ENCODE measurements at places on chromosomes 6 and 20. TPM values are rescaled to one million over a fixed set of nuclear protein-coding genes. Genes with fewer than 3 reads are reported as not detected.

DNA sequence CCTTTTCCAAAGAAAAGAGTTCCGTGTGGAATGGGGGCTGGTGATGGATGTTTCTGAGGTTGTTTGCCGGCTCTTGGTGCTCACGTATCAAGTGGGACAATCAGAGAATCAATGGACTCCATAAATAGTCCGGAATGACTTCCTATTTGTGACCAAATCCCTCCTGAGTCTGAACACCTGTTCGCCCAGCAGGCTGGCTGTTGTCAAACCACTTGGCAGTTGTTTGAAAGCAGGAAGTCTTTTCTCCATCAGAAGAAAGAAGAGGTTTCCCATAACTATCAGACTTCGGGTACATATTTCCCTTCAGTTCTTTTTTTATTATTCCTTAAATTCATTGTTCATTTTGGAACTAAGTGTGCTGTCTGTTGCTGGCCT is 154.7 kb upstream of the RIN2 start:
- no peak overlapping the region for H3K27ac ChIP-seq
- H3K36me3 ChIP-seq: no peaks in the 10 kb centered on the region
- no peaks in the 10 kb centered on the region for H3K27me3 ChIP-seq
- no peak overlapping the region for H3K4me3 ChIP-seq
- no peak for DNase-seq

DNA sequence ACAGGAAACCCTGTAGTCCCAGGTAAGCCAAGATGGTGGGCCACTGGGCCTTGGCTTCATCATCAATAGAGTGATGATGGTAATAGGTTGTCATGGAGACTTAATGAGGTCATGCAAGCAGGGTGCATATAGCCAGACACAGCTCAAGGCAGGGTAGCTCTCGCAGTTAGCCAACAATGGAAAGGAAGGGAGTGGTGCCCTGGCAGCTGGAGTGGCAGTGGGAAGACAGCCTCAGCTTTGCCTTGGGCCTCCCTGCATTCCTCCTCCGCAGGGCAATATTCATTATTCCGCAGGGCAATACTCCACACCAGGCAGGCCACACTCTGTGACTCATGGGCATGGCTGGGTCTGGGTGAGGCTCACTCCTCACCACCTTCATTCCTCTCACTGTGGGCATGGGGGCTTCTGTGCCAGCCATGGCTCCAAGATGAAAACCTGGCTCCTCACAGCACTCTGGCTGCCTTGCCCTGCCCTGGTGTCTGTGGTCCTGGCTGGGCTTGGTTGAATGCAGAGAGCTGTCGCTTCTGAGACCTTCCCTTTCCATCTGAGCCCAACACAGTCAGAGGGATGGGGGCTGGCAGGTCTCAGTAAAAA is 163.1 kb upstream of the PMEPA1 start:
- H3K4me1 ChIP-seq: peaks cover 6% of the 10 kb centered on the region
- DNase-seq: no peak
- H3K4me3 ChIP-seq: no peak overlapping the region
- H3K27me3 ChIP-seq: no peaks in the 10 kb centered on the region
- no peak overlapping the region for H3K27ac ChIP-seq

- no peak overlapping the region for H3K27ac ChIP-seq
- H3K36me3 ChIP-seq: no peaks in the 10 kb centered on the region
- no peak overlapping the region for H3K4me3 ChIP-seq
- H3K27me3 ChIP-seq: no peaks in the 10 kb centered on the region
- H3K4me1 ChIP-seq: no peaks in the 10 kb centered on the region
Observed at GRCh38 chr20:51460569-51461265, 81.8 kb downstream of the NFATC2 start.

The TREML2 gene
- not detected for total RNA-seq

All from neural progenitor cell (in vitro differentiated cells).